ENCODE measurements at places on chromosomes 7 and 10.

DNA sequence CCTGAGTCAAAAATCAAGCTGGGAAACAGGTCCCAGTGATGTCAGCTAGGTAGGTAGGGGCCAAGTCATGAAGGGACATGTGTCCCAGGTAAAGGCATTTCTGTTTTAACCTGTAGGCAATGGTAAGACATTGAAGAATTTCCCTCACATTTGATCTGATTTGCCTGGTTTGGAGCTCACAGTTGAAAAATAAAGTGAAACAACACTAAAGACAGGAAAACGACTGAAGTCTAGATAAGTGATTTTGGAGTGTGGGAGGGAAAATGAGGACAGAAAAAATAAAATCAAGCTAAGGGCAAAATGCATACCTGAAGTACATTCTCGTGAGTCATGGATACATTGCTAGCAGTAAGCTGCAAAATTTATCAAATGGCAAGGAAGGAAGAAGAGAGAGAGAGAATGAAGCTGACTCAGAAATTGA, 169.9 kb downstream of the SKIDA1 start:
- no peak for DNase-seq

- DNase-seq: no peak
These were observed 473.5 kb upstream of the SEMA3A start for GRCh38 chr7:84668116-84668515.

- DNase-seq: no peak
These were observed 61.8 kb downstream of the PTPRN2 start for GRCh38 chr7:158525648-158526484.

DNA sequence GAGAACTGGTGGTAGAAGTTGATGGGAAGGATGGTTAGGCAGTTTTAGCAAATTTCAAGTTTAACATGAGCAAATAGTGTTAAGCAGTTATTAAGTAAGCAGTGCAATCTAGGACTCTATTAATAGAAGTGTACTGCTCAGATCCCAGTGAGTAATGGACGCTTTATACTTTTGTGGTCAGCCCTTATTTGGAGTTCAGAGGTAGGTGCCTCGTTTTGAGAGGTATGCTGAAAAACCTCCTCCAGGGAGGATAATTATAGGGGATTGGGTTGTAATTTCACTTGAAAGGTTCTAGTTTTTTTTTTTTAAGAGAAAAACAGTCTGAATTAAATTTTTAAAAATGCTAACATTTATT, 33.5 kb upstream of the CCDC7 start:
- DNase-seq: no peak

DNA sequence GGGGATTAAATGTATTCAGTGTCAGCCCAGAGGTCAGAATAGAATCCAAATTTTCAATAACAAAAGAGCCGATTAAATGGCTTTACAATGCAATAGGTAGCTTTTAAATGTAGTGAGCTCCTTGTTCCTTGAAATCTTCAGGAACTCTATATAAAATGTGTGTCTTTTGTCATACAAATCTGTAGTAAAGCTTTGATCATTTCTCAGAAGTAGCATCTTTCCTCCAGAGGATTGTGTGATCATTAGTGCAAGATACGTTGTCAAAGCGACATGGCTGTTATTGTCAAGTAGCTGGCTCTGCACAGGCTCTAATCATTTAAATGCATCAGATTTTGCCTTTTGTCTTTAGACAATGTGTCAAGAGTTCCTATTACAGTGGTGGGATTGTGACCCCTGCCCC, 116.1 kb upstream of the NAMPT start:
- DNase-seq: no peak

- DNase-seq: no peak
These were observed 89.2 kb upstream of the PFKP start for GRCh38 chr10:2978111-2978510.

DNA sequence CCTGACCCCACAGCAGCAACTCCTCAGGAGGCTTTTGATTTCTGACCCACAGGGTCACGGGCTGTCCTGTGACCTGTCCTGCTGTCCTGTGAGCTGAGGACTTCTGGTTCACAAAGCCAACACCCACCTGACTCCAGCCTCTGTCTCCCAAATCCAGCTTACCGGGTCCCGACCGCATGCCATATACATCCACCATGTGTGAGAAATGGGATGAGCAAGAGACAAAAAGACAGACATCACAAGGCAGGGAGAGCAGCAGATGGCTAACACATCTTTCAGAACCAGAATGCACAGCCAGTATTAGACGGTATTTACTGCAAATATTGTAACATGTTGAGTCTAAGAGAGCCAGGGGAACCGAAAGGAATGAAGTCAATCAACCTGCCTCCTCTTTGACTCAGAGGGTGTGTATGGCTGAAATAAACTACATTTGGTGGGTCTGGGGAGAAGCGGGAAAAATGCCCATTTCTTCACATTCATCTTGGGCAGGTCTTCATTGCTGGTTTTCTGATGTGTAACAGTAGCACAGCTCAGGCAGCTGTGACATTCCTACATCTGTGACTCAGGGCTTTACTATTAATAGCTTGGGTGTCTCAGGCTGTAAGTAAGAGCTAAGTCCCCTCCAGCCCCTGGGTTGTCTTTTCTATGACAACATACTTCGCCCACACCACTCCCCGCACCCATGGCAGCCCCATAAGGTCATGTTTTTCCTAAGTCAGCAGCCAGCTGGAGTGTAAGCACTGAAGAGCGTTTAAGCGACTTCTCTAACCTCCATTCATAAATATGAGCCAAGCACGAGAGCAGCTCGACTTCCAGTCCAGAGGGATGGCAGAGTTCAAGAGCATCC, 25.0 kb downstream of the ABLIM1 start:
- DNase-seq: no peak

GRCh38 chr7:25375805-25376600, 147.7 kb upstream of the NPVF start:
- DNase-seq: no peak

- DNase-seq: peak; percentile 84
These were observed 608 bp downstream of the HHEX start for GRCh38 chr10:92690211-92690914.

DNA sequence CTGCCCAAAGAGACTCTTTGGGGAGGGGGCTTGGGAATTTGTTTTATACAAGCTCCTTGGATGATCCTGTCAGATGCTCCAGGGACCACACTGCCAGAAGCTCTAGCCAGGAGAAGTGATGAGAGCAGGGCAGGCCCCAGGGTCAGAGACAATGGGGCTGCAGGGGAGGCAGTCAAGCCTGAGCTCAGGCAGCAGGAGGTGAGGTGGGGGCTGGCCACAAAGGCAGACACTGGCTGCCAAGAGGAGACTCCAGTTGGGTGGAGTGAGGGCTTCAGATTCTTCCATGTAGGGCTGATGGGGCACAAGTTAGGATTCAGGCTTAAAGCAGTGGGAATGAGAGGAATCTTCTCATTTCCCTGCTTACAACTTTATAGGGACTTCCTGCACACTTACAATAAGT, 35.6 kb upstream of the LOXL4 start:
- DNase-seq: no peak

DNA sequence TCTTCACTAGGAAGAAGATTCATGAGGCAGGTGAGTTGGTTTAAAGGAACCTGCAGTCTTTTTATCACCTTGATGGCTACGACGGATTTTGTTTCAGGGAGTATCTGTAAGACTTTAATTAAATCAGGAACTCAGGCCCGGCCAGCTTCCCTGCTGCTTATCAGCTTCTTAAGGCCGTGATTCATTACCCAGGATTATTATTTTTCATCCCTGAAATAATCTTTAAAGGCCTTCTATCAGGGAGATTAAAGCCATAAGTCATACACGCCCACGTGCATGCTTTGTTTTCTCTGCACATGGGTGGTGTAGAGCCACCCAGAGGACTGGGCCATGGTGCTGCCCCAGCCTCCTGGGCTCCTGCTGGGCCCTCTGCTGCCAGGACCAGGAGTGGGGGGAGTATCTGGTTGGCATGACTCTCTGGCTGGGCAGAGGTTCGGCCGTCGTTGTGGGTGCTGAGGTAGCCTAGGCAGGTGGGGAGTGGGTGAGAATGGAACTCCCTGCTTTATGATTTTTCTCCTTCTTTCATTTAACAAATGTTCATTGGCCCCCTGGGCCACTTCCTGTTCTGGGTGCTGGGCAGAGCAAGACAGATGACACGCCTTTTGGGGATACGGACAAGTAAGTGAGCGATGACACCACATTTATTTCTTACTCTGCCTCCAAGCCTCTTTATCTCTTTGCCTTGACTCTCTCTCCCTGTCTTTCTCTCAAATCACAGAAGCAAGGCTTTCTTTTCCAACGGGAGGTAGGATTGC, 39.0 kb upstream of the PCBD1 start:
- no peak for DNase-seq

- no peak for DNase-seq
These were observed 19.0 kb upstream of the RHOBTB1 start for GRCh38 chr10:60962946-60963345.

- no peak for DNase-seq
These were observed 569.3 kb downstream of the KCNMA1 start for GRCh38 chr10:77068272-77068671.

DNA sequence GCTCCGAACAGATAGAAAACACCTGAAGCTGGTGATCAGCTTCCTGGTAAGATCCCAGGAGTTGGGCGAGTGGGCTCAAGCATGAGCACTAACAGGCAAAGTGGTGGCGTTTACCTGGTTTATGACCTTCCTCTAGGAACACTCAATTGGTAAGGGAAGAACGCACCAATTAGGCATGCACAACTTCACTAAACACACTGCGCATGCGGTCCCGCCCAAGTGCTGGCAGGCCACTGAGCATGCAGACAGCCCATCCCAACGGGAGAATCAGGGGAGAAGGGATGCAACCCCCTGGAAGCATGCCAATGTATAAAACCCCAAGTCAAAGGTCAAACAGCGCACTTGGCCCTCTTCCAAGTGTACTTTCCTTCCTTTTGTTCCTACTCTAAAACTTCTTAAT, 70.4 kb downstream of the LYZL2 start:
- DNase-seq: no peak

DNA sequence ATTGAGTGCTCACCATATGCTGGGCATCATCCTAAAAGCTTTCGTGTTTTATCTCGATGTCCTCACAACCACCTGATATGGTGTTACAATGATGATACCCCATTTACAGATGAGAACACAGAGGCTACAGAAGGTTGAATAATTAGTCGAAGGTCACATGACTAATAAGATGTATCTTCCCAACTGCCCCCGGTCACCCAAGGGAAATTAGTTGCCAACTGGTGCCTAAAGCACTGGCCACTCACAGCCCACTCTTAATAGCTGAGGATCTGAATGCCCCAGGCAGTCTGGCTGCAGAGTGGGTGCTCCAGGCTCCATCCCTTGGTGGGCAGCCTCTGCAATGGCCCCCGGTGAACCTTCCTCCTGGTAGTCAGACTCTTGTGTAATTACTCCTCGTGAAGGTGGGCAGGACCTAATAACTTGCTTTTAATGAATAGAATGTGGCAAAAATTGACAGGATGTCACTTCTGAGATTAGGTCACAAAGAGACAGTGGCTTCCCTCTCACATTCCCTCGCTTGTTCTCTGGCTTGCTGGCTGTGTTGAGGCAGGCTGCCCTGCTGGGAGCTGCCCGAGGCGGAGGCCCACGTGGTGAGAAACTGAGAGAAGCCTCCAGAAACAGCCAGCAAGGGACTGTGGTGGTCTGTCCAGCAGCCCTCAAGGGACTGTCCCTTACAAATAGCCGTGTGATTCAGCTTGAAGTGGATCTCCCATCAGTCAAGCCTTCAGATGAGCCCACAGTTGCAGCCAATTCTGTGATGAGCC, 109.4 kb downstream of the ARHGAP22 start:
- peak; percentile 41 for DNase-seq

- no peak for DNase-seq
These were observed 15.0 kb upstream of the RNF32 start for GRCh38 chr7:156625580-156625979.

- no peak for DNase-seq
These were observed 30.5 kb downstream of the ARMC3 start for GRCh38 chr10:22958338-22958737.

GRCh38 chr10:61904733-61905725, 3.5 kb downstream of the ARID5B start:
- DNase-seq: no peak

GRCh38 chr7:24406053-24406788, 122.2 kb downstream of the NPY start:
- no peak for DNase-seq

- DNase-seq: no peak
These were observed 23.5 kb upstream of the PPP3CB start for GRCh38 chr10:73519336-73519735.

DNA sequence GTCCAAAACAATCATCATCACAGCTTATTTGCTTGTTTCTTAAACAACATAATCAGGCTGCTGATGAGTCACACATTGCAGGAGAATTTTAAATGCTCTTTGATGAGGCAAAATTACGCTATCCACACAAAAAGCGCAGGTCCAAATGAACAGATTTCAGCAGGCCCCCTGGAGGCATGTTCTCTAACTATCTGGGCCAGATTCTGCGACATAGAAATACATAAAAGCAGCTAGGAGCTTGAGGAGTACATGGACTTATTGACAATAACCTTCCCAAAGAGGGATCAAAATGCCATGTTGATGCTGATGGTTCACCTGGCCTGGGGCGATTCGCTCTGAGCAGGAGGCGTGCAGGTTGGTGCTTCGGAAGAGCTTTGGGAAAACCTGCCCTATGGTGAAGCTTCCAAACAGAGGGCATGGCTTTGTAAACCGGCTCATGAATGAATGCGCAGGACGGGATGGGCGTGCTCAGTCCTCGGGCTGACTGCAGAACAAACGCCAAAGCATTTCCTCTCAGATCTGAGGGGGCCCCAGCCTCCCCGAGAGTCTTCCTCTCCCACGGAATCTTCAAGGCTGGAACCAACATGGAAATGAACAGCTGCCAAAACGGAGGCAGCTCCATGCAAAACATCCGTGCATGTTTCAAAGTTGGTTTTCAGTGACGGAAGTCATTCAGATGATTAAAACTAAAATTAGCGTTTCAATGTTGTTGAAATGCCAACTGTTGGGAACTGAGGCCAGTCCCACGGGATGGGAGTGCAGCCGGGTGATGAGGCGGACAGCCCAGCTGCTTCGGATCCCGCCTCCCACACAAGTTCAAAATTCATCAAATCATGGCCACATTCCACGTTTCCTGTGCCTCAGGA, 179.6 kb downstream of the TCERG1L start:
- no peak for DNase-seq

DNA sequence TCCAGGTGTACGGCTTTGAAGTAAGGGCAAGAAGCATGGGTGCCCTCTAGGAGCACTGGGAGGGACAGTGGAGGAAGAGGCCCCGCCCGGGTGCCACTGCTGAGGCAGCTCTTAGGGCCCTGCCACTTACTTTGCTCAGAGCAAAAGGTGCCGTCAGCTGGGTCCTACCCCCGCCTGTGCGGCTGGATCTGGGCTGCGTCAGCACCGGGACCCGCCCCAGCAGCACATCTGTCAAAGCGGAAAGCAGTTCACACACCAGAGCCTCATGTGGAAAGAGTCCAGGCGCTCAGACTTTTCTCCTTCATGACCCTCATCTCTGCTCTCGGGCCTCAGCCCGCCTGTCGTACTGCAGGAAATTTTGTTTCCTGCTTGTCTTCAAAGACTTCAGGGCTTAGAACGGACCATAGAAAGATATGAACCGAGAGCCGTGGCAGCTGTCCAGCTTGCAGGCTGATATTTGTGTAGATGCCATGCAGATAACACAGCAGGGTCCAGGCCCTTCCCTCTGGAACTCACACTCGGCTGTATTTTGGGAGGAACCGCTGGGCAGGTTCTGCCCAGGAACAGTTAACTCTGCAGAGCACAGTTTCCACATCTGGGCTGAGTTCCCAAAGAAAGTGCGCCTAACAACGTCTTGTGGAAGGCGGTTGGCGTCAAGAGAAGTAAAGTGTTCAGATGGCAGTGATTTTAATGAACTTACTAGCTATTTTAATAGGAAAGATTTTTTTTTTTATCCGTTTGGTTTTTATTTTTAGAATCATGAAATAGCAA, 44.3 kb upstream of the PRKAR1B start:
- DNase-seq: no peak

- no peak for DNase-seq
These were observed 8.9 kb downstream of the NFE2L3 start for GRCh38 chr7:26160896-26161295.
